ENCODE measurements at places on chromosomes 13 and 19.
A peak's percentile ranks its signal among the peaks of the same experiment; 100 is the strongest.

GRCh38 chr13:27920677-27921420 is 1.0 kb downstream of the PDX1 start:
- DNase-seq = no peak

GRCh38 chr19:2538096-2538757 is 62.3 kb downstream of the GADD45B start:
- no peak for DNase-seq

DNA sequence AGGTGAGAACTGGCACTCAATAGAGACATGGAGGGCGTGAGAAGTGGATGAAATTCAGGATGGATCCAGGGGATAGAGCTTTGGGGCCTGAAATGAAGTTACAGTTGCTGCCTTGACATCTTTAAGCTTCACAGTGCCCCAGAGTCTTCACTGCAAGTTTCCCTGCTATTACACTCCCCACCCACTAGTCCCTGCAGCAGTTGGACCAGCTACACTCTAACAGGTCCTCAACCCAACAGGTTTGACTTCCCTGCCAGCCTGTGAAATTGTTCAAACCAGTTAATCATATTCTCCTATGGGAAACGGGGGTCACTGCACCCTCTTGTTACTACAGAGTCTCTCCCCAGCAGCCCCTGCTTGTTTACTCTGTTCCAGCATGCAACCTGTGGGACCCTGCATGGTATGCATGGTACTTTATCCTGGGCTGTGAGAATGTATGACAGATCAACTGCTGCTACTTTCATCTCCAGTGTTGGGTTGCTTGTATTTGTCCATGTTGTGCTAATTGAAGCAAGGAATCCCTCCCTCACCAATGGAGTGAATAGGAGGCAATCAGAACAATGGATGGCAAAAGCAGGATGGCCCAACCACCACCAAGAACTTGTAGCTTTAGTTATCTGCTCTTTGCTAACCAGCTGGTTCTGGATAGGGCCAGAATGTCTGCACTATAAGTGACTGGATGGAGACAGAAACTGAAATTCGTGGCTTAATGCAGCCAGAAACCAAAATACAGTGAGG is 314.2 kb downstream of the OLFM4 start:
- DNase-seq = no peak

- DNase-seq = peak; percentile 39
Observed at GRCh38 chr19:45153339-45154063, 7.3 kb downstream of the NKPD1 start.

GRCh38 chr13:50152224-50152623 is 137.0 kb downstream of the KCNRG start:
- DNase-seq = no peak

DNA sequence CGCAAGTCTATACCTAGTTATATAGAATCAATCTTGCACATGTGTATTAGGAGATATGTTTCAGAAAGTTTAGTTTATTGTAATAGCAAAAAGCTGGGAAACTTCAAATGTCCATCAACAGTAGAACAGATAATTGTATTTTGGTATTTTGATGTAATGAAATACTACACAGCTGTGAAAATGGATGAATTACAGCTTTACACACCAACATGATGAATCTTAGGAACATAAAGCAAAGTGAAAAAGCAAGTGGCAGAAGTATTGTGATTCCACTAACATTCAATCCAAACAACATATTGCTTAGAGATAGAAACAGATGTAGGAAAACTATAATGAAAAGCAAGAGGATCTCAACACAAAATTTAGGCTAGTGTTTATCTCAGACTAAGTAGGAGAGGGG is 72.5 kb downstream of the RUBCNL start:
- DNase-seq = no peak

GRCh38 chr19:913080-913748 is at the start of gene R3HDM4:
Gene R3HDM4, minus strand, starts transcription at chr19:913219. Its CDS starts 62 bp downstream, at chr19:913157.
- peak; percentile 86 for DNase-seq

DNA sequence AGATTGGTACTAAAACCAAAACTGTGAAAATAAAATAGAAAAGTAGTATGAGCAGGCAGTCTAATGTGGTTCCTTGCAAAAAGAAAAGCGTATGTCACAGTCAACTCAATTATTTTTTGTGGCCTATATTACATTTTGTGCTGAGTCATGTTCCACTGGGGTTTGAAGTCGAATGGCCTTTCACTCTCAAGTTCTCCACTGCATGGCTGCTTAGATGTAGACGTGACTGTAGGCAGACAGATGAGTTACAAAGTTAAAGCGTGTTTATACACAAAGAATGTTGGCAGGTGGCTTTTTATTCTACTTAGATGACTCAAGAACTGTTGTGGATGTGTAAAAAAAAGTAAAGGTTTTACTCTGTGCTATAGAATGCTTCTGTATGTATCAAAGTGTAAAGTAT is 133.9 kb downstream of the SLITRK6 start:
- DNase-seq = no peak

GRCh38 chr13:35131471-35131870 is 189.4 kb downstream of the NBEA start:
- no peak for DNase-seq

DNA sequence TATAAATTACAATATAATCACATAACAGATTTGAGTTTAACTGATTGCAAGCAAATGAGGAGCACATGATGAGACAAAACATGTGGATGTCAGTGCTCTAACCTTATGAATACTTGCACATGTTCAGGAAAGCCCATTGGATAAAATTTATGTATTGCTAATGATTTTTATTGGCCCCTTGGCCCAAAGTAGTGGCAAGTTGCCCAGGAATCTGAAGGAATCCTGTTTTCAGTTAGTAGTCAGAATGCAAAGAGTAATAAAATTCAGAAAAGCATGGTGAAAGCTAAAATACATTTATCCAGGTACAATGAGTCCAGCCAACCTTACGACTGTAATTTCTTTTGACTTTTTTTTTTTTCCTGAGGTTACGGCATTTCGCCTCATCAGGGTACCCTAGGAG is 1539.4 kb downstream of the EFNB2 start:
- DNase-seq = no peak

DNA sequence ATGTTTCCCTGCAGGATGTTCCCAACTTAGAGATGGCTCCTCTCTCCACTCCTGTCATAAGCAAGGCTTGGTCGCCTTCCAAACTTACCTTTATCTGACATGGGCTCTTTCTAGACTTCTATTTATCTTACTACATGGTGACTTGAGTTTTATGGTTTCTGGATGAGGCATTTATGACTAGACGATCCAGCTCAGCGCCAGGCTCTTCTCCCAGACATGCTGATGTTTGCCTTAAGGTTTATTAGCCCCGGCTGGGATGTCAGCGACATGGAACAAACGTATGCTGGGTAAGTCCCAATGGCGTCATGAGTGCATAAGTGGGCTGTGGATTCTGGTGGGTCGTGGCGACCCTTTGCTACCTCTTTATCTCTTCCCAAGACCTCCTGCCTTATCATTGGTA is 39.8 kb upstream of the SLC15A1 start:
- DNase-seq = no peak

DNA sequence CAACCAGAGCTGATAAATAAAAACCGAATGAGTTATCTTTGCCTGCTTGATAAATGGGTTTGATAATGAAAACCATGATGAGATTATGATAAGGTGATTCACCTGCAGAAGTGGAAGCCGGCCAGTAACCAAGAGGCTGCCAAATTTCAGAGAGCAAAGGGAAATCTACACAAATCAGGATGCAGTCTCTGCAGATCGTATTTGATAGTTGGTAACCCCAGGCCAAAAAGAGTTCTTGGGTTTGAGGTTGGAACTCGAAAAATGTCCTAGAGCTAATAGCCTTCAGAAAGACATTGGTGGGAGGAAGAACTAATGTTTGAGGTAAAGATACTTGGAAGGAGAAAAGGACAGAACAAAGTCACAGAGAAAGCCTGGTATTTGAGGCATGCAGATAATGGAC is 9.6 kb upstream of the LATS2 start:
- DNase-seq = peak; percentile 41

GRCh38 chr19:53875602-53876325 is 6.2 kb upstream of the PRKCG start:
- DNase-seq = no peak

DNA sequence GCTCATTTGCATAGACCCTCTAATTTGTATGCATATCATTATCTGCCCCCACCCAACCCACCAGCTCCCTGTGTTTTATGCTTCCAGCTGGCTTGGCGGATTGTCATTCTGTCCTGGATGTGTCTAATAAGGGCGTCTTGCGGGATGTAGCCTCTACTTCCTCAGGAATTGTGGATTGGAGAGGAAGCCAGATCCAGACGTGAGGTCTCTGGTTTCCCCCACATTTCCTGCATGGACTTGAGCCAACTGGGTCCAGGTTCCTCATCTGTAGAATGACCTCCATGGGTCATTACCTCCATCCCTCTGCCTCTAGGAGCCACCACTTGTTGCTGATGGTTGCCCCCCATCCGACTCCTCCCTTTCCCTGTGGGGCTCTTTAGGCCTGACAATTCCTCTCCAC is 7.3 kb downstream of the TNFSF14 start:
- no peak for DNase-seq

- peak; percentile 48 for DNase-seq
Observed at GRCh38 chr19:46787331-46788261, 798 bp downstream of the SLC1A5 start.

GRCh38 chr19:16579381-16579780 is 7.2 kb upstream of the SLC35E1 start:
- DNase-seq = no peak

- no peak for DNase-seq
Observed at GRCh38 chr13:41597348-41598041, 140.1 kb downstream of the RGCC start.

- peak; percentile 82 for DNase-seq
Observed at GRCh38 chr19:19460761-19461265, 54.5 kb downstream of the TSSK6 start.

- no peak for DNase-seq
Observed at GRCh38 chr13:98020271-98020670, 66.8 kb downstream of the IPO5 start.

GRCh38 chr19:14542711-14543328 is 13.4 kb downstream of the TECR start:
- no peak for DNase-seq

GRCh38 chr13:20544201-20544923 is 18.7 kb upstream of the CRYL1 start:
- no peak for DNase-seq

GRCh38 chr19:6516018-6516658 is 14.0 kb upstream of the TUBB4A start:
- DNase-seq = peak; percentile 91

GRCh38 chr13:102700088-102701031 is 5.5 kb upstream of the METTL21C start:
- DNase-seq = no peak

GRCh38 chr19:1481224-1481892 is 2.3 kb upstream of the C19orf25 start:
- DNase-seq = no peak

- DNase-seq = no peak
Observed at GRCh38 chr19:49887037-49887664, 9.5 kb downstream of the IL4I1 start.

DNA sequence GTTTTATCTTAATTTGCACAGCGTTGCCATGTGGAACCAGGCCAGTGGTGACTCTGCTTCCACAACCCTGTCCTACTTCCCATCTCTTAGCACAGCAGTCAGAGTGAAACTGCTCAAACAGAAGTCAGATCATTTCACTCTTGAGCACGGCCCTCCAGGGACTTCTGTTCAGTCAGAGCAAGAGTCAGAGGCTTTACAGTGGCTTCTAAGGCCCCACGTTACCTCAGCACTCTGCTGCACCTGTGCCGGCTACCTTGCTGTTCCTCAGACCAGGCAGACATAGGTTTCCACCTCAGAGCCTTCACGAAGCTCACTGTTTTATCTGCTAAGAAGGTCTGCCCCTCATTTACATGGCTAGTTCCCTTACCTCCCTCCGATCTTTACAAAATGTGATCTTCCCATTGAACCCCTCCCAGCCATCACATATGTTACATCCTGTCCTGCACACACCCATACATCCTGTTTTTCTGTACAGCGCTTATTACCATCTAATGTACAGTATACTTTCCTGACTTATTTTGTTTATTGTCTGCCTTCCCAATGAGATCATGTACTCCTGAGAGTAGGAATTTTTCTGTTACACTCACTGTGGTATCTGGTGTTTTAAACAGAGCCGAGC is 41.6 kb downstream of the TM9SF2 start:
- peak; percentile 92 for DNase-seq

DNA sequence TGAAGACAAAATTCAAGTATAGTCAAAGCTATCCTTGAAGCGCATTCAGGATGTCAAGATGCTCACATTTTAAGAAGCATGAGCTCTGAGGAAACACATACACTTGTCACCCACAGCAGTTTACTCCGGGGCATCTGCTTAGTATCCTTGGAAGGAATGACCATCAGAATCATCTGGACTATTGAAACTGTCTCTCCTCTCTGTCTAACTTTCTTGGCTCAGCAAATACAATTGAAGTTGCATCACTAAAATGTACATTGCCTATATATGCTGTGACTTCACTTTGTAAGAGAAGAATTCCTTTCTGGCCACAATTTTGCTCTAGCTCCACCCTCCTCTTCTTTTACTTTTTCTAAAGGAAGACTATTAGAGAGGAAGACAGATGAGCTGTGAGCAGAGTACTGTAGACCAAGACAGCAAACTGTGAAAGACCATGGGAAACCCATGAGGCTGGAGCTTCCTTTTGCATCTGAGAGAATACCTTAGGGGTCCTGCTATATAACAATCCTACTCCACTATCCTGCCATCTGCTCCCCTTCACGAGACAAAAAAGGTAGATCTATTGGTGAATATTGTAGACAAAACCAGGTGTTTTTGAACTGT is 906.3 kb downstream of the PCDH9 start:
- no peak for DNase-seq

GRCh38 chr19:47155148-47155547 is 24.5 kb downstream of the SAE1 start:
- DNase-seq = no peak

- no peak for DNase-seq
Observed at GRCh38 chr19:29399804-29400203, 126.0 kb upstream of the VSTM2B start.

- DNase-seq = no peak
Observed at GRCh38 chr13:24184265-24184841, 23.8 kb downstream of the SPATA13 start.

DNA sequence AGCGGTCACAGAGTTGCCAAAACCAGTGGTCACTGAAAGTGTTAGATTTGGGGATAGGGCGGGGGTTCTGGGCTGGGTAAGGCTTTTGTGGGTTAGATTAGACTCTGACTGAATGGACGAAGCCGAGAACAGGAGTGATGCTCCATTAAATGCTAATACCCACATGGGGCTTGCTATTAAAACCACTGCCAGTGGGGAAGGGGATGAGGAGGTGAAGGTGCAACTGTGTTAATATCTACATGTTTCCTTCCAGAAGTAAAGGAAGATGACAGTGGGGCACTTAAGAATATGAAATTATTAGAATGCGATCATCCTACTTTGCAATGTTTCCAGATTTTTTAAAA is 573 bp upstream of the ZNF614 start:
- DNase-seq = no peak

GRCh38 chr13:52936806-52937205 is 88.4 kb upstream of the PCDH8 start:
- DNase-seq = no peak

GRCh38 chr13:66887088-66887487 is 343.0 kb downstream of the PCDH9 start:
- DNase-seq = no peak

DNA sequence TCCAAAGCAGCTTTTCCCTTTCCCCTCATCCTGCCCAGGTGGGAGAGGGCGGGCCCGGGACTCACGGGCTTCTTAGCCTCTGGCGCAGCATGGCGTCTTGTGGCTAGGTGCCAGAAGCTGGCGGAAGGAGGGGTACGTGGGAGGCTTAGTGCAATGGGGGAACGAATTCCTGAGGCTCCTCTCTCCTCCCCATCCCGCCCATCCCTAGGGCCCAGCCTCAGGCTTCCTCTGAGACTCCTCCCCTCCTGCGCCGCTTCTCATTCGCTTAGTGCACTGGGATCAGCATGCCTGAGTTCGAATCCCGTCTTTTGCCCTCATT is 297.8 kb downstream of the ZNF536 start:
- DNase-seq = no peak
